Stimulated activated CD8-positive, alpha-beta memory T cell treated with anti-CD3 and anti-CD28 coated beads, Interleukin-7, amount 100 ng/mL, for 48 hours (primary cell): ENCODE measurements at places on chromosomes 11 and 22.
A peak's percentile ranks its signal among the peaks of the same experiment; 100 is the strongest.

- no peak for DNase-seq
These were observed 628.8 kb upstream of the CCDC90B start for GRCh38 chr11:83914995-83915394.

DNA sequence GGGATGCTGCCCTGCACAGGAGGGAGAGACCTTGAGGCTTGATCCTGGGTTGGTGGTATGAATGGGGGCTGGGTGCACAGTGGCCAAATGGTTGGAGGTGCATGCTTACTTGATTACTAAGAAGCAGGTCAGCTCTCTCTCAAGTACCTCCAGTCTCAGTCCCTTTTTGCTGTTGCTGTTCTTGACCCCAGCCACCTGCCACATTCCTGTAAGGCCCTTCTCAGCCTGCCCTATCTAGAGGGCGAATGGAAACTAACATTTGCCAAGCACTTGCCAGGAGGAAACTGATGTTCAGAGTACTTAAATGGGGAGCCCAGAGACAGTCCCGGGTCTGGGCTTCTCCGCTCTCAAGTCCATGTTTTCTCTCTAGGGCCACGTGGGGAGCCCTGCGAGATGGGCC, 39.9 kb downstream of the CABIN1 start:
- DNase-seq: no peak

DNA sequence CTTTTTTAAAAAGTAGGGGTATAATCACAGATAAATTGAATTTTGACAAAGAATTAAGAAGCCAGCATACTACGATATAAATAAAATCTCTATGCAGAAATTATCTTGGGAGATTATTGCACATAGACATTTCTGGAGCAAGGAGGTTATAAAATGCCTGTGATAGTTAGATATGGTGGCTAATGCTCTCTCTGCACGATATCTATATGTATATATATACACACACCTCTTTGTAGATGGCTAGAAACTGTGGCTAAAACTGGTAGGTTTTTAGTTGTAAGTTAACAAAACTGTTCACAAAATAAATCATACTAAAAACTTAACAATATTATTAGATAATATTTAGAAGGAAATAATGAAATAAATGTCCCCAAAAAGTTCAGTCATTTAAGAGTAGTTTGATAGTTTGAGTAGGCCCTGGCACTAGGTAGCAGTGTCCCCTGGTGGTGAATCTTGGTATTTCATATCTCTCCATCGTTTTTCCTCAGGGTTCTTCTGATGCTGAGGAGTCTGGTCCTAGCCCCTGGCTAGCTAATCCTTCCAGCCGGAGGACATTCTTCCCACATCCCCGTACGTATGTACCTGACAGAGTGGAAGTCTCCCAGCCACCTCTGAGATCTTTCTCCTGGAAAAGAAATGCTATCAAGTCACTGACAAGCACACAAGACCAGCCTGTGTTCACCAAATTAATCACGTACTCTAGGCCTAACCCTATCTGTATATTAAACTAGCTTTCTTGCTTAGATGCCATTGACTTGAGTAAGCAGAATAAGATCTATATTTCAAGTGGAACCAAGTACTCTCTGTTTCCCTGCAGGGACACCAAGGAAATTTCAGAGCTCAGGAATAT, 32.2 kb downstream of the ART5 start:
- no peak for DNase-seq

DNA sequence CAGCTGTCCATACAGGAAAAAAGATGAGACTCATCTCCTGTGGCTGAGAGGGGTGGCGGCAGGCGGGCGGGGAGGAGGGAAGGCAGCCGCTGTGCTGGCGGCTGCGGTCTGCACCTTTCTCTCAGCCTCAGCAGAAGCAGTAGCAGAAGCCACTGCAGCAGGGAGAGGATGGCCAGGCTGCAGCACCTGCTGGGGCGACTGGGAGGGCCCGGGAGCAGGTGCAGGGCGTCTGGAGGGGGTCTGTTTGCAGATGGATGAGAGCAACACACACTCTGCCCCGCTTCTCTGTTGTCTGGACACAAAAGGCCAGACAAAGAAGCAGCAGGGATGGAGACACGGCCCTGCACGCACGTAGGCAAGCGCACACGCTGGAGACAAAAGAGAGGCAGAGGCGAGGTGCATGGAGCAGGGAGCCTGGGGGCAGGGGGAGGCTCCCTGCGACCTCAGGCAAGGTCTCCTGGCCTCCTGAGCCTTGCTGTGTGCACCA, 9.3 kb upstream of the MIAT start:
- no peak for DNase-seq

GRCh38 chr22:25656724-25657123, 85.3 kb upstream of the MYO18B start:
- no peak for DNase-seq

- no peak for DNase-seq
These were observed 76.0 kb upstream of the MTMR2 start for GRCh38 chr11:95999711-96000406.

GRCh38 chr11:120135838-120136237, 2.1 kb downstream of the TRIM29 start:
- no peak for DNase-seq

- DNase-seq: no peak
These were observed 148.8 kb downstream of the FEZ1 start for GRCh38 chr11:125347261-125347585.

DNA sequence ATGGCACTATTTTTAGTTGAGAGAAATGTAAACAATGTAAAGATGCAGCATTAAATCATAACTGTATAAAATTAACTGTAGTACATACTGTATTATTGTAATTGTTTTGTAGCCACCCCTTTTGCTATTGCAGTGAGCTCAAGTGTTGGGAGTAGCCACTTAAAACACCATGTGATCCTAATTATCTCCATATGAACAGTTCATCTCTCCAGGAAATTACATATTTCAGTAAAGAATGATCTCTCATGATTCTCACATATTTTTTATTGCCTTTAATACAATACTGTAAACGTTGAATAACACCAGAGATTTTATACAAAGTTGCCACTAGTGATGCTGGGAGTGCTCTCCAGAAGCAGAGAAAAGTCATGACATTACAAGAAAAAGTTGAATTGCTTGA, 1768.6 kb downstream of the LRRC4C start:
- DNase-seq: no peak

DNA sequence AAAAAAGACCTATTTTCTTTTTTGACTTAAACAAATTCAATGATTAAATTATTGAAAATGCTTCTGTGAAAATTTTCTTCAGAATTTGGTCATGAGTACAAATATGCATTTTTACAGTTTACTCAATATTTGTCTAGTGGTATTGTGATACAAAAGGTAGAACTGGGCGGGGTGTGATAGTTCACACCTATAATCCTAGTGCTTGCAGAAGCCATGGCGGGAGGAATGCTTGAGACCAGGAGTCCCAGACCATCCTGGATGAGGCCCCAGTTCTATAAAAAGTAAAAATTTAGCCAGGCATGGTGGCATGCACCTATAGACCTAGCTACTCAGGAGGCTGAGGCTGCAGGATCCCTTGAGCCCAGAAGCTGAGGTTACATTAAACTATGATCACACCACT, 90.6 kb downstream of the ARHGAP42 start:
- no peak for DNase-seq

- no peak for DNase-seq
These were observed 32.0 kb upstream of the SERPIND1 start for GRCh38 chr22:20741634-20742581.

- DNase-seq: no peak
These were observed 77.0 kb upstream of the MYOD1 start for GRCh38 chr11:17642370-17642769.

GRCh38 chr11:65078151-65078550, 5.7 kb downstream of the CDCA5 start:
- DNase-seq: peak; percentile 21

DNA sequence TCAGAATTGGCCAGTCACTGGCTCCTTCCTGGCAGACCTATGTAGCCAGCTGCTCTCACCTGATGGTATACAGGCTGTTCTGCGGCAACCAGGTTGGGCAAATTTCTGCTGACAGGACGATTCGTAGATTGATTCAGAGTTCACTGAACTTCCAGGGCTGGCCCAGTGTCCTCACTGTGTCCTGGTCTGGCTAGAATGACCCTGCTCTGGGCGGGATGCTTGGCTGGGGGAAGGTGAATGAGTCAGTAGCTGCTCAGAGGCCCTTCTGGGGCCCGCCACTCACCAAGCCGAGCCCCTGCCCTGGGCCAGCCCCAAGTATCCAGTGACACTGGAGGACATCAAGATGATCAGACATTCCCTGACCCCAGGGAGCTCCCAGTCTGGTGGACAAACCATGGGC, 62.9 kb upstream of the WNT11 start:
- no peak for DNase-seq

- no peak for DNase-seq
These were observed 33.8 kb downstream of the BLID start for GRCh38 chr11:122082205-122082604.

- DNase-seq: no peak
These were observed 43.9 kb downstream of the ADM start for GRCh38 chr11:10348650-10349280.

GRCh38 chr11:99568808-99569207, 548.1 kb downstream of the CNTN5 start:
- DNase-seq: no peak

DNA sequence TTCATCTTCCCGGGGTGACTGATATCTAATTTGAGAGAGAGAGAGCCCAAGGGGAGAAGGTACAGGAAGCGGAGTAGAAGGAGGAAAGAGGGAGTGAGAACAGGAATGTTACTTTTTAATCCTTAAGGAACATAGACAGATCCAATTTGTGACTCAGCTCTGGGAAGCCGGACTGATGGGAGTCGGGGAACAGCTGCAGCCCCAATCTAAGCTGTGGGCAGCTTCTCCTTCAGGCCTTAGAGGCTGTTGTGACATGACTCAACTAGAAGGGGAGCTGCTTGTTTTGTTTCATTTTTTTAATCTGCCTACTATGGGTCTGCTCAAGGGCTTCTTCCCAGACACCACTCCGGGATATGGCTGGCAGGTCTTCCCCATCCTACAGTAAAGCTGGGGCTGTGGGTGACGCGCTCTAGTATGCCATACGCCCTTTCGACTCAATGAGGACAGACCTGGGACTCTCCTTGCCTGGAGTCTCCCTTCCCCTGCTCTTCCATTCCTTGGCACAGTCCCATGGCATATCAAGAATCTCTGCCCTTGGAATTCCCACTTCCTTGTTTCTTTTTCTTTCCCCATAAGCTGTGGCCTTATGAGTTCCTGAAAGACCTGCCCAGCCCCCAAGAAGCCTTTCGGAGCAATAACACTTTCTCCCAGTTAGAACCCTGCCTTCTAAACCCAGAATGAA, 103.3 kb upstream of the AKIP1 start:
- no peak for DNase-seq

DNA sequence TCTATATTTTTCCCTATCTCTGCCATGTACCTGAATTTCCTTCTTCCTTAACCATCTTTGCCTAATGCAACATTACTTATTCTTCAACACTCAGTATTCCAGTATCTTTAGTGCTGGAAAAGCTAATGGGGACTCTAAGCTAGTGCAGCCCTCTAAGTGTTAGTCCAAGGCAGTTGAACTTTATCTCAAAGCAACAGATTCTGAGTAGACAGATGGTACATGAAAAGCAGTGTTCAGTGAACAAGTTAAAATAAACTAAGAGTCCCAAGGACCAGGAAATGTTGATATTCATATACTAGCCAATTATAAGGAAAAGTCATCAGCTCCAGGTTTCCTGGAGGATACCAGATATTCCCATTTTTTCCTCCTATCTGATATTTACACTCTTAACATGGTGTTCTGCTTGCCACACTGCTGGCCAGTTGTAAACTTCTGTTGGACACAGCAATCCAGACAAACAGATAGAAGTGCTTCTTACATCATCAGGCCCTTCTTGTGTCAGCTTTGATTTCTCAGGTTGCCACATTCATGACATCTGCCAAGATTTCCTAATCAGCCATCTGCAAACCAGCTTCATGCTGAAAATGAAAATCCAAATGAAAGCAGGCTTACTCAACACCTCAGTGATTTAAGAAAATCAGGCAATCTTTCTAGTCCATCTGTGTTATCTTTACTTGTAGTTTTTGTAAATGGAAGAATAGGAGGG, 255.9 kb upstream of the POU2AF2 start:
- DNase-seq: no peak
